ENCODE measurements at places on chromosomes 16 and 17.

GRCh38 chr17:61205931-61206330, 193.7 kb upstream of the TBX2 start:
- ATAC-seq, result no peak

DNA sequence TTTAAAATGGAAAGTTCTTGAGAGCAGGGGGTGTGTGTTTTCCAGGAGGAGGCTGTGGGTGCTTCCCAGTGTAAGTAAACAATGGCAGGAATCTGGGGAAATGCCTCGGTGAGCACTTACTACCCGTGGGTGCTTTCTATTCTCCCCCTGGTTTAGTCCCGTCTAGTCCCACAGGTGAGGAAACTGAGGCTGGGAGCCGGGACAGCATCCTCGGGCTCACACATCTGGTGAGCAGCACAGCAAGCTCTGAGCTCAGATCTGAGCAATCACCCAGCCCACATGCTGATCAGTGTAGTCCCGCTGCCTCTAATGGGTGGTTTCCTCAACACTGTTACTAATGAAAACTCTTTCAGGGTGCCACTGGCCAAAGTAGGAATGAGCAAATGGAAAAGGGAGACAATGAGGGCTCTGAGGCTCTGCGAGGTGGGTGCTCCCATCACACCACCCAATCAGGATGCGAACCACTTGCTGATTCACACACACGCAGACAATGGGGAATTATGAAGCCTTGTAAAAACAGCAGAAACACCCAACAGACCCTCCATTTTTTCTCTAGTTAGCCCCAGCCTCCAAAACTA, 202.6 kb downstream of the PARN start:
- no peak for ATAC-seq

DNA sequence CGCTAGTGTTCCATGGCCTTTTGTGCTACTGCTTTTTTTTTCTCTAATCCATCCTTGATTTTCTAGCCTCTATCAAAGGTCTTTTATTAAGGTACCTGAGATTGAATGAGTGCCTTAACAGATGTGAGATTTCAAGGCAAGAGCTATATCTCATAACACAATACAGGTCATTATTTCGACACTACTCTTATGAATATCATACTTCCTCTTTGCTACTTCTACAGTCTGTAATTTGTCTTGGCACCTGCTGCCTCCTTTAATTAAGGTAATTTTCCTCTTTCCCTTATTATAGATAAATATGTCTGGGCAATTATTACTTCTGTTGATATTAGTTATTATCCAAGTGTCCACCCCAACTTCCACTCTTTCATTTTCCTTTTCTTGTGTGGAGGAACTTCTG, 5.3 kb downstream of the KRT28 start:
- ATAC-seq, result no peak

DNA sequence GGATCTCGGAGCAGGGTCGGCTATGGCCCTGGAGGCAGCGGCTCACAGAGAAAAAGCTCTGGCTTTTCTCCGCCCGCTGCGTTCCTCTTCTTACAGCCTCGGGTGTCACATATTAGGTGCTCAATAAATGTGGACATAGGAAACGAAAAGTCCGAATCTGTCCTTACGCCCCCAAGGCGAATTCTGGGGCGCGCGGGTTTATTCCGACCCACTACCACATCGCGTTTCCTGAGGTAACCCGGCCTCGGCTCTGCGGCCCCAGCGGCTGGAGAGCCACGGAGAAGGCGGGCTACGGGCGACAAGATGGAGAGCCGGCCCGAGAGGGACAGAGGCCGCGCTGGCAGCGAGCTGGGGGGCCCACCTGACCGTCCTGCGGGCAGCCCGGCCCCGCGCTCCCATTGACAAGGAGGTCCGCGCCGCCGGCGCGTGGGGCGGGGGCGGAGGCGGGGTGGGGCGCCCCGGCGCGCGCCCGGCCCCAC, 573 bp upstream of the GNAO1 start:
- no peak for ATAC-seq

- no peak for ATAC-seq
Observed at GRCh38 chr16:85293904-85294642, 181.8 kb upstream of the CIBAR2 start.

DNA sequence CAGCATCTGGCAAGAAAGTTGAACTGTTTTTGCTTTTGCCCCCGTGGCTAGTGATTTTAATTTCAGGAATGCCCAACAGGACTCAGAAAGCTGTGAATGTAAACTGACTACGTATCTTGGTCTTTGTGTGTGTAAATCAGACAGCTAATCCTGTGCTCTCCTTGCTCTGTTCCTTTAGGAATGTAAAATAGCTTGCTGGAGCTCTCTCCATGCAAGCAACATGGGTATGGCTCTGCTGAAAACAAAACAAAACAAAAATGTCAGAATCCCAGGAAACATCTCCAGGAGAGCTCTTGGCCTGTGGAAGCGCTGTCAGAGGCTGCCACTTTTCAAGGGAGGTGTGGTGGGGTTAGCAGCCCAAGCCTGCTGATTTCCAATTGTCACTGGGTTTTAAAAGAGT, 161.8 kb upstream of the NOG start:
- no peak for ATAC-seq

- no peak for ATAC-seq
Observed at GRCh38 chr17:17183744-17184143, 22.4 kb downstream of the PLD6 start.

DNA sequence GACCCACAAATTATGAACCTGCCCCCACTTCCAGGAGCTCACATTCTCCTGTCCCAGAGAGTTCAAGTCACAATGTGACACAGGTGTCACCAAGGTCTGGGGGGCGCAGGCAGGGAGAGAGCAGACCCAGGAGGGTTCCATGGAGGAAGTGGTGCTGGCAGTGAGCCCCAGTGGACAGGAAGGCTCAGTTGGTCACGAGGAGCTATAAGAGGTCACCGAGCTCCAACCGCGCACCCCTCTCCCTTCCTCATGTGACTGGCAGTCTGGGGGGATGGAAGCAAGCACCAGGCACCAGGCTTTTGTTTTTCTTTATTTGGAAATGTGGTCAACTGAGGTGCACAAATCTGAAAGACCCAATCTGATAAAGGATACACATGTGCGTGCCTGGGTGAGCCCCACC, 2.5 kb downstream of the ITGAD start:
- ATAC-seq, result no peak

DNA sequence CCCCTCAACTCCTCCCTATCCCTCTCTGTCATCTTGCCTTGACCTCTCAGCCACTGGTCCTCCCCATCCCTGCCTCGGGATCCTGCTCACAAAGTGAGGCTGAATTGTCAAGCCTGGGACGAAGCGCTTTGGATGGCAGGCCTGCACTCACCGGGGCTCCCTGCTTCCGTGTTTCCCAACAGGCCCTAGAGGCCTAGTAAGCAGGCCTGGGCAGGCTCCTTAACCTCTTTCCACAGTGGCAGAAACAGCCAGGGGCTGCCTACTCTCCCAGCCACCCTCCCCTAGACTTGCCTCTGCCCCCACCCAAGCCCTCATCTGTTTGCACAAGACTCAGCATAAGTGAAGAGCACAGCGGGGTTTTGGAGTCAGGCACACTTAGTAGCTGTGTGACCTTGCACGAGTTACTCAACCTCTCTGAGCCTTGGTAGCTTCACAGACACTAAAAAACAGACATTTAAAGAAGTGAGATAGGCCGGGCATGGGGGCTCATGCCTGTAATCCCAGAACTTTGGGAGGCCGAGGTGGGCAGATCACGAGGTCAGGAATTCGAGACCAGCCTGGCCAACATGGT, 5.0 kb upstream of the FADS6 start:
- no peak for ATAC-seq

DNA sequence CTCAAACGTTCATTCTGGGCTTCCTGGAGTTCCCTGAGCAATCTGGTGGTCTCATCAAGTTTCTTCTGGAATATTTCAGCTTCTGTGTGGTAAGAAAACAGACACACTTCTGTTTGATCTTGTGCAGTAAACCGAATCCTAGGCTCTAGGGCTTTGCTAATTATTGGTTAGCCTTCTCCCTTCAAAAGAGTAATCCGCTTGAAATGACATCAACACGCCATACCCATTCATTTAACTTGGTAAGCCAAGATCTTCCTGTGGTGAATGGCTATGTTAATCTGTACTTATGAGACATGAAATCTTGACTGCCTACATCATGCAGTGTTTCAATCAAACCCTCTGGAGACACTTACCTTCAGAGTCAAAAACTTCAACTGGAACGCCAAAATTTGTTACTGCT, 48.5 kb downstream of the BRD7 start:
- no peak for ATAC-seq

DNA sequence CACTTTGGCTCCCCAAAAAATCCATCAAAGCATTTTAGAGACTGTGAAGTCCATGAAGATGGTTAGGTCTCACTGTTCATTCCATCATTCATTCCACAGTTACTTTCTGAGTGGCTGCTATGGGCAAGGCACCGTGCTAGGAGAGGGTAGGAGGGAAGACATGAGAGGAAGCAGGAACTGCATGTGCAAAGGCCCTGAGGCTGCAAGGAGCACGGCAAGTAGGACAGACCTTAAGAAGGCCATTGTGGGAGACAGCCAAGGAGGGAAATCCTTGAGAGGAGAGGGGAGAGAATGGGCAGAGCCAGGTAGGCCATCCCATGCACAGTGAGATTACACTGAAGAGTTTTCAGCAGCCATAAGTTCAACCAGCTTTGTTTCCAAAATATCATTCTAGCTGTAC, 196.2 kb upstream of the DYNLRB2 start:
- no peak for ATAC-seq

GRCh38 chr16:30406795-30407101, 658 bp upstream of the ZNF771 start:
- no peak for ATAC-seq

GRCh38 chr17:55149485-55149884, 115.3 kb upstream of the HLF start:
- no peak for ATAC-seq

- ATAC-seq, result no peak
Observed at GRCh38 chr17:40926341-40926740, 11.1 kb downstream of the KRT23 start.

DNA sequence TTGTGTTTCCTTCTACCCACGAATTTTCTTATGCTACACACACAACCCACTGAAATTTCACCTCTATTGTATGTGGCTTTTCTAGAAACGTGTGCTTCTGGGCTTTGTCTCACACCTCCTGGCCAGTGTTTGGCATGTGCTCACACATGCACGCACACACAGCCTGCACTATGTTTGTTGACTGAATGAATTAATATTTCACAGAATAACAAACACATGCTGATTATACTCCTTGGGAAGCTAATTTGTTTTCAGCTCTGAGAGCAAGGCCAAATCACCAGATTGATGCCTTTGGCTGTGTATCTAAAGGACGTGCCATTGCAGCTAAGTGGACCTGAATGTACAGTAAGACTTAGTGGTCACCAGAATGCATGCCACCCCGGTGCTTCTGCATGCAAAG, 210.7 kb downstream of the WWOX start:
- no peak for ATAC-seq

GRCh38 chr17:73278049-73278464, 16.4 kb upstream of the CPSF4L start:
- ATAC-seq, result peak; percentile 82

- no peak for ATAC-seq
Observed at GRCh38 chr16:14307059-14307526, 236.0 kb downstream of the MRTFB start.

DNA sequence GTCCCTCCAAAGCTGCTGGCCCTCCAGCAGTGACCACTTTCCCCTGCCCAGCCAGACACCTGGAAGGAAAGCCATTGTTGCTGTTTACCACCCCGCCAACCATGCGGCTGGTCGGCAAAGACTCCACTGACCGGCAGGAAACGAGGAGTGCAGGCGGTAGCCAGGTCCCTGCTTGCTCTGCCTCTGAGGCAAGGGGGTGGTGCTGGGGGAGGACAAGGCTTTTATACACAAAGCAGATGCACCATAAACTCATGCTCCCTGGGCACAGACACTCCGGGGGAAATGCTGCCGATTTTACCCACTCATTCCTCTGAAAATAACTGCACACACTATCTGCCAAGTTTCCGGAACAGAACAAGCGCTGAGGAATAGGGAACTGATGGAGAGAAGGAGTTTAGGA, 62.8 kb upstream of the GRIN2A start:
- ATAC-seq, result no peak

DNA sequence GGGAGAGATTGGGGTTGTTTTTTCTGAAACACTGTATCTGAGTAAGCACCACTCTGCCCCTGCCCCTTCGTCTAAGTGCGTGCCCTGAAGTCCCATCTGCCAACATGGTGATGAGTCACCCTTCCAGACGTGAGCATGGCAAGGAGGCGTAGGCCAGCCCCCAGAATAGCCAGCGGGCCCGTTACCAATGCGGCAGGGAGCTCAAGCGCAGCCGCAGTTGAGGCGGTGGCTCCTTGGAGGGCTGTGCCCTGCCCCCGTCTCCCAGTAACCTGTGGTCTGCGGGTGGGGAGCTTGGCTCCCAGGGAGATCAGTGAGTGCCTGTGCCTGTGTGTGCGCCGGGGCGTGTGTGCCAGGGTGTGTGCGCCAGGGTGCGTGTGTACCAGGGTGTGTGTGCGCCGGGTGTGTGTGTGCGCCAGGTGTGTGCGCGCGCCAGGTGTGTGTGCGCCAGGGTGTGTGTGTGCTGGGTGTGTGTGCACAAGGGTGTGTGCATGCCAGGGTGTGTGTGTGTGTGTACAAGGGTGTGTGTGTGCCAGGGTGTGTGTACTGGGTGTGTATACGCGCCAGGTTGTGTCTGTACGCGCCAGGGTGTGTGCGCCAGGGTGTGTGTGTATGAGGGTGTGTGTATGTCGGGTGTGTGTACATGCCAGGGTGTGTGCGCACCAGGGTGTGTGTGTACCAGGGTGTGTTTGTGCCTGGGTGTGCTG, 98.6 kb upstream of the CHMP6 start:
- ATAC-seq, result no peak

- ATAC-seq, result no peak
Observed at GRCh38 chr16:81094771-81095251, 1.4 kb downstream of the GCSH start.
